Panc1 (cell line): ENCODE measurements at places on chromosomes 5 and 9.

DNA sequence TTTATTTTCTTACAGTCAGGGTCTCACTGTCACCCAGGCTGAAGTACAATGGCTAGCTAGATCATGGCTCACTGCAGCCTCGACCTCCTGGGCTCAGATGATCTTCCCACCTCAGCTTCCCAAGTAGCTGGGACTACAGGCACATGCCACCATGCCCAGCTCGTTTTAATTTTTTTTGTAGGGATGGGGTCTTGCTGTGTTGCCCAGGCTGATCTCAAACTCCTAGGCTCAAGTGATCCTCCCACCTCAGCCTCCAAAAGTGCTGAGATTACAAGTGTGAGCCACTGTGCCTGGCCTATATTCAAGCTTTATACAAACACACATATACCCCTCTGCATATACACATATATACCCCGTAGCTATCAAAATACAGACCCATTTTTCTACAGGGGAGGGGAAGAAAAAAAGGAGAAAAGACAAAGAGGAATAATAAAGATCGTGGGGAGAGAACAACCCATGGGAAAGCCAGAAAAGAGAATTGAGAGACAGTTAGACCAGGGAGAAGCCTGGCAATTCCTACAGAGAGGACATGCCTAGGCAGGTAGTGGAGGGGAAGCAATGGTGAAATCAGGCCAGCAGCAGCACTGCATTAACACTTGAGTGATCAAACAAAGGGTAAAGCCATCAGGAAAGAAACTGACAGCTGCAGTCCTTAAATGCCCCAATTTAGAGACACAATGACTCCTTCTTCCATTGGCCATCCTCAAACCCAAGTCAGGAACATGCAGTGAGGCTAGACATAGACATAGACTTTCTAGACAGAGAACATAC lies 102.7 kb downstream of the EFNA5 start:
- DNase-seq, result no peak

GRCh38 chr5:126884269-126884819 lies 107.4 kb downstream of the LMNB1 start:
- peak; percentile 2 for DNase-seq

GRCh38 chr5:171874234-171874633 lies 88.6 kb downstream of the SMIM23 start:
- no peak for DNase-seq

GRCh38 chr9:90029996-90030395 lies 425.2 kb downstream of the GADD45G start:
- no peak for DNase-seq

DNA sequence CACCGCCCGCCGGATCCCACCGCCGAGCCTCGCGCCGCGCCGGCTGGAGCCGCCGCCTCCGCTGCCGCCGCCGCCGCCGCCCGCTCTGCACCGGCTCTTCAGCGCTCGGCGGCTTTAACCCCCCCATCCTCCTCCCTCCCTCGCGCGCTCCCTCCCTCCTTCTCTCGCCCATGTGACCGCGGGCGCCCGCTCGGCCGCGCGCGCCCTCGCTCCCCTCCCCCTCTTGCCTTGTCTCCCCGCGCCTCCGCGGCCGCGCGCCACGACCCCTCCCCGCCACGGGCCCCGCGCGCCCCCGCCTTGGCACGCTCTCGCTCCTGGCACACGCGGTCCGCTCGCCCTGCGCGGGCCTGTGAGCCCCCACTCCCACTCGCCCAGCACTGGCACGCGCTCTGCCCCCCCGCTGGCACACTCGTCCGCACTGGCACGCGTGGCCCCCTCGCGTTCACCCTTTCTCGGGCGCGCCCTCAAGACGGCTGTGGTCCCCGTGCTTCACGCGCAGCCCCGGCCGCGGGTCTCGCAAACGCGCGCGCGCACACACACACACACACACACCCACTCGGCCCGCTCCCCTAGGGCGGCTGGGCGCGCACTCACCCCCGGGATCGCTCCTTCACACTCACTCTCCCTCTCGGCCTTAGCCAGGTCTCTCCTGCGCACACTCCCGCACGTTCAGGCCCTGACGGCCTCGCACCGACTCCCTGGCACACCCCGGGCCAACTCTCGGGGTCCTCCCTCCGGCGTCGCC lies at the start of gene CNTFR:
CNTFR (minus strand) TSS at position 89 of the 745 bp plus-strand sequence. CDS start 20,743 bp downstream, outside the sequence.
- no peak for DNase-seq

- DNase-seq, result no peak
Observed at GRCh38 chr5:124651663-124652513, 94.6 kb downstream of the ZNF608 start.

DNA sequence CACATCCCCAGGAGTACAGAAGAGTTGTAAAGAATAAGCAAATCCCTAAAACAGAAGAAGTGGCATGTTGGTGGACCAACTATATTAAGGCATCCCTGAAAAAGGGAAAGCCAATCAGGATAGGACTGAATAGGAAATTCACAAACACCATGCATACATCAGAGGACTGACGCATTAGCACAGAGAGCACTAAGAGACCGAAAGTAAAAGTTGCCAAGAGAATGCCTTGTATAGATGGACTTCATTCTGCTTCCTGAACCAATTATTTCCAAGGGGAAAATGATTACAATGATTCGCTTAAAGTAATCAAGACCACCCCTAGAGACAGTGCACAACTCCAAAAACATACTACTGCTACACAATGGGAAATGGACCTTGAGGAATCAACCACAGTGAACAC lies 33.5 kb downstream of the SHC3 start:
- no peak for DNase-seq

GRCh38 chr9:83598487-83598886 lies 24.5 kb upstream of the IDNK start:
- DNase-seq, result no peak

DNA sequence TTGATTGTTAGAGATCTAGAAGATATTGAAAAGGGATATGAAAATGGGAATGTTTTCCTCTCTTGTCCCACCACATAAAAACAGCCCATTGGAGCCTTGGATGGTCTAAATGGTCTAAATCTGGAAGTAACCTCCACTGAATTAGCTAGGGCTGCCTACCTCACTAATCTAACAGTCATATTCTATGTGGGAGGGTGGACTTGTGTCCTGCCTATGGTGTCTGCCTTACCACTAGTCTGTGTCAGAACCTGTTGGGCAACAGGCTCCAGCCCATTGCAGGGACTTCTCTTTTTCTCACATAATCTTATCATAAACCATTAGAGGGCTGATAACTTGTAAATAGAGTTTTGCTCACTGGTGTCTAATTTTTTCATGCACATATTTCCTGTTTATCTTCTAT lies 548.8 kb upstream of the CDH18 start:
- no peak for DNase-seq

DNA sequence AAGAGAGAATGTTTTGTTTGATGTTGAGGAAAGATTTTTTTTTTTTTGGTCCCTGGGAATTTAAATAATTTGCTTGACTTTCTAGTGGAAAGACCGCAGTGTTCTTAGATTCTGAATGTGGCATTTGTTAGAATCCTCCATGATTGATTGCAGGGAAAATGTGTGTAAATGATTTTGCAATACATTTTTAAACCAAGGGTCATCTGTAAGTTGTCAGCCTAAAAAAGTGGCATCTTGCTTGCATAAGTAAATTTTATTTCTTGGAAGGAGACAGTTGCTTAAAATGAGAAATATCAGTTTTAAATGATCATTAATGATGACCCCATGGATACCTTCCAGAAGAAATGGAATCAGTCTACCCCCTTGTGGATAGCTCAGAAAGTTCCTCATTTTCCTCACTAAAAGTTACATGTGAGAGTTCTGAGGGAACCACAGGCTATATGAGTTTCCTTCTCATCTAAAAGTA lies 105.1 kb upstream of the SLC25A48 start:
- DNase-seq, result no peak

GRCh38 chr9:22040760-22041159 lies 31.7 kb upstream of the CDKN2B start:
- no peak for DNase-seq

GRCh38 chr9:127262602-127263001 lies 2.0 kb upstream of the GARNL3 start:
- no peak for DNase-seq

DNA sequence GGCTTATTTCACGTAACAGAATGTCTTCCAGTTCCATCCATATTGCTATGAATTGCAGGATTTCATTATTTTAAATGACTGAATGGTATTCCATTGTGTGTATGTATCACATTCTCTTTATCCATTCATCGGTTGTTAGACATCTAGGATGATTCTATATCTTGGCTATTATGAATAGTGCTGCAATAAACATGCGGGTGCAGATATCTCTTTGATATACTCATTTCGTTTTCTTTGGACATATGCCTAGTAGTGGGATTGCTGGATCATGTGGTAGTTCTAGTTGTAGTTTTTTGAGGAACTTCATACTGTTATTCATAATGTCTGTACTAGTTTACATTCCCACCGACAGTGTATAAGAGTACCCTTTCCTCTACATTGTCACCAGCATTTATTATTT lies 460.5 kb downstream of the MAN2A1 start:
- no peak for DNase-seq

GRCh38 chr5:58484505-58484904 lies 6.7 kb upstream of the GAPT start:
- no peak for DNase-seq

DNA sequence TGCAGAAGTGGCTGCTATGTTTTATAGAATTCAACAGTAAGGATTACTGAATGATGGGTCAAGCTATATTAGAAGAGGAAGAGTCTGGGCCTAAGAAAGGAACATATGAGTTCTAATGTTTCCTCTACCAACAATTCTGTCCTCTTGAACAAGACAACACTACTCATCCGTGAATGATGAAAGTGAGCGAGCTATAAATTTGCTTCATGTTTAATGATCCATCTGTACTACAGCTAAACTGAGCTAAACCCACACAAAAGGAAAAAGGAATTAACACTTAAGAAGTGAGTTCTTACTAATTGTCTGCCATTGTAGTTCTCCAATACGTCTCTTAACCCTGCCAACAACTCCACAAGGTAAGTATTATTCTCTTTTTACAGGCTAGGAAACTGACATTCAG lies 204.4 kb downstream of the GLIS3 start:
- DNase-seq, result no peak

DNA sequence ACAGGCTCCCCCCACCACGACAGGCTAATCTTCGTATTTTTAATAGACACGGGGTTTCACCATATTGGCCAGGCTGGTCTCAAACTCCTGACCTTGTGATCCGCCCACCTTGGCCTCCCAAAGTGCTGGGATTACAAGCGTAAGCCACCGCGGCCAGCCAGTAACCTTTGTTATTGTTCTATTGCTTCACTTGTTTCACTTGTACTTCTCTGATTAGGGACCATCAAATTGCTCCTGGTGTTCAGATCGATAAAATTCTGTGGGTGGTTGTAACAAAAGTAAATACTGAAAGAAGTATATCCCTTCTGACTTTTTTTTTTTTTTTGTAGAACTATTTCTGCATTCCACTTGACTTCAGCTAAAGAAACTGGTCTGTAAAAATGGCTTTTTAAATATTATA lies 445.5 kb upstream of the CDH10 start:
- no peak for DNase-seq

DNA sequence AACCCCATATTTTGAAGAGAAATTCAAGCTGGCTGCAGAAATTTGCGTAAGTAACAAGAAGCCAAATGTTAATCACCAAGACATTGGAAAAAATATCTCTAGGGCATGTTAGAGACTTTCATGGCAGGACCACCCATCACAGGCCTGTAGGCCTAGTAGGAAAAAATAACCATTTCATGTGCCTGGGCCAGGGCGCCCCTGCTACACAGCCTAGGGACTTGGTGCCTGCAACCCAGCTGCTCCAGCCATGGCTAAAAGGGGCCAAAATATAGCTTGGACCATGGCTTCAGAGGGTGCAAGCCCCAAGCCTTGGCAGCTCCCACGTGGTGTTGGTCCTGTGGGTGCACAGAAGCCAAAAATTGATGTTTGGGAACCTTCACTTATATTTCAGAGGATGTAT lies 167.7 kb upstream of the NMUR2 start:
- DNase-seq, result no peak

GRCh38 chr5:113808956-113809355 lies 295.5 kb downstream of the YTHDC2 start:
- no peak for DNase-seq

GRCh38 chr5:54013556-54014194 lies 296.7 kb downstream of the ARL15 start:
- DNase-seq, result no peak

GRCh38 chr5:66646570-66646969 lies 50.4 kb downstream of the MAST4 start:
- no peak for DNase-seq

GRCh38 chr5:109326919-109327318 lies 82.9 kb downstream of the PJA2 start:
- no peak for DNase-seq

DNA sequence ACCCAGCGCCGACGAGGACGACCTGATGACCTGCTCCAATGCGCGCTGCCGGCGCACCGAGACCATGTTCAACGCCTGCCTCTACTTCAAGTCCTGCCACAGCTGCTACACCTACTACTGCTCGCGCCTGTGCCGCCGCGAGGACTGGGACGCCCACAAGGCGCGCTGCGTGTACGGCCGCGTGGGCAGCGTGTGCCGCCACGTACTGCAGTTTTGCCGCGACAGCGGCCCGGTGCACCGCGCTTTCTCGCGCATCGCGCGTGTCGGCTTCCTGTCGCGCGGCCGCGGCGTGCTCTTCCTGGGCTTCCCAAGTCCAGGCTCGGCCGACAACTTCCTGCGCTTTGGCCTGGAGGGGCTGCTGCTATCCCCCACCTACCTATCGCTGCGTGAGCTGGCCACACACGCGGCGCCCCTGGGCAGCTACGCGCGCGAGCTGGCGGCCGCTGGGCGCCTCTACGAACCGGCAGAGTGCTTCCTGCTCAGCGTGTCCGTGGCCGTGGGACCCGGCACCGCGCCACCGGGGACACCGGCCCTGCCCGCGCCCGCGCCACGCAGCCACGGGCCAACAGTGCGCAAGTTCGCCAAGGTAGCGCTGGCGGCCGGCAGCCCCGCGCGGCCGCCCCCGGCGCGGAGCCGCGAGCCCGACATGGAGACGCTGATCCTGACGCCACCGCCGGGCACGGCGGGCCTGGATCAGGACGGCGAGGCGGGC lies 2.7 kb upstream of the PHPT1 start:
- no peak for DNase-seq

DNA sequence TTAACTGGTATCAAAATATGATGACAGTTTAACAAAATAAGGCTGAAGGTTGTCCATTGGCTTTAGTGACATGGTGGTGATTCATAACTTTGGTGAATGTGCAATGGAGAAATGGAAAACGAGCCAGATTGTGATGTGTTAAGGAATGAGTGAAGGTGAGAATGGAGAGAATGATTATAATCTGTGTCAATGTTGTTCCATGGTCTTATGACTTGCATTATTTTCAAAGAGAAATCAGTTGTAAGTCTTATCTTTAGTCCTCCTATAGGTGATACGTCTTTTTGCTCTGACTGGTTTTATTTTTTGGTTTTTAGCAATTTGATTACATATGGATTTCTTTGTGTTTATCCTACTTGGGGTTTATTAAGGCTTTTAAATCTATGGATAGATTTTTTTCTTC lies 12.7 kb downstream of the OR1L6 start:
- DNase-seq, result no peak

DNA sequence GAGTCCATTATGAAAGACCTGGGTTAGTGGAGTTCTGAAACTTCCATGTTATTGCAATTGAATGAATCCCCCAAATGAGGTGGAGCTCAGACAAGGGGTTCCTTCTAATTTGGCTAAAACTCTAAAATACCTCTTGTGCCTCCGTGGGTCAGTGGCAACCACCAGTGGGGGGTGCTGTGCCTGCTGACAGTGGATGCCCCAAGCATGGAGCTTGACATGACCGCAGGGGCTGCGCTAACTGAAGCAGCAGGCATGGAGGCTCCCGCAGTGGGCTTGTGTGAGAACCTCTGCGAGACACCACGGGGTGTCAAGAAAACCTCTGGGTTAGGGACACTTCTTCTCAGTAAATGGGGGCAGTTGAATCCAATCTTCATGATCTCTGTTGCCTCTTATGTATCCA lies 200.5 kb downstream of the DRD1 start:
- DNase-seq, result no peak

- DNase-seq, result no peak
Observed at GRCh38 chr9:70044490-70045307, 1.1 kb downstream of the MAMDC2 start.
